ENCODE measurements at places on chromosomes 16 and 17.
A peak's percentile ranks its signal among the peaks of the same experiment; 100 is the strongest.

DNA sequence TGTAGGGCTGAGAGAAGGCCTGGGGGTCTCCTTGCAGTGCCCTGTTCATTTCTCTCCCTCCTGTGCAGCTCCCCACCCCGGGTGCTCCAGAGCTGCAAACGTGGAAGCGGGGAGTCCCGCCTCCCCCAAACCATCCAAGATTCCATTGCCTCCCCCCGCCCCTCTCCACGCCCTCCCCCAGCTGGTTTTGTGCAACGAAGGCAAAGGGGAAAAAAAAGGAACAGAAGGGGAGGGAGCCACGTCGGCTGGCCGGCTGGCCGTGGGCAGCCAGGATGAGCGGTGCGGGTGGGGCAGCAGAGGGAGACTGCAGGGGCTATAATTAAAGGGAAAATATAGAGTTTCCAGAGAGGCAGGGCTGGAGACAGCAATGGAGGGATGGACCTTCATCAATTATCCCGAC, 1.7 kb upstream of the COL1A1 start:
- no peak for DNase-seq

- no peak for DNase-seq
Measured at GRCh38 chr17:44492706-44493272, 10.4 kb downstream of the GPATCH8 start.

- DNase-seq: peak; percentile 11
Measured at GRCh38 chr17:80992077-80992947, 671 bp downstream of the CHMP6 start.

DNA sequence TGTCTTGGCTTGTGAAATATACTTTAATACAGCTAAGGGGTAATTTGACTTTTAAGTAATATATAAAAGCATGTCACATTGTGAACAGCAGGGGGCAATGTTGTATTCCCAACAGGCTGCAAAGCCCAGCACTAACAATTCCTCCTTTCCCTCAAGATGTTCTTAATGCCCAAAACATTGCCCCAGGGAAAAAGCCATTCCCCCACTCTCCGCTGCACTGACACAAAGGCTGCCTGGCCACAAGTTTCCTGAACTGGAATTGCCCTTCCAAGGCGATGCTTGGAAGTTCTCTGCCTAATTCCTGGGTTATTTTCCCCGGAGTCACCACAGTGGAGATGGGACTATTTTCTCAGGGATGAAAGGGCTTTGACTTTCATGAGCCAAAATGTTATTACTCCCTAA, 27.2 kb downstream of the CLEC16A start:
- no peak for DNase-seq

GRCh38 chr17:48759288-48759687, 30.7 kb upstream of the HOXB13 start:
- no peak for DNase-seq

DNA sequence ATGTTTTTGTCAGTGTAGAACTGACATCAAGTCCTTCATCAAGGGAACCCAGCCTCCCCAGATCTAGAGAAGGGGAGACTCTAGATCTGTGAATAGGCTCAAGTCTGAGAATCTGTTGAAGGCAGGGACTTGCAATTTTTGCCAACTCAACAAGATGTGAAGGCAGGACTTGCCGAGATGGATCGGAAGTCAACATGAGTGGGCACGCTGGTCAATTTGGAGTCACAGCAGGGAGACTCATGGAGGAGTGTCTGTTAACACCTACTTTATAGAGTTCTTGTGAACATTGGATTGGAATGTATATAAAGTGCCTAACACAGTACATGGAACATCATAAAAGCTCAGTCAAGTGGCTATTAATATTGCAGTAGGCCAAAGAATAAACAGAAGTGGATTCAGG, 10.0 kb downstream of the ZNF689 start:
- DNase-seq: no peak
